ENCODE measurements at places on chromosomes 2 and 18.

DNA sequence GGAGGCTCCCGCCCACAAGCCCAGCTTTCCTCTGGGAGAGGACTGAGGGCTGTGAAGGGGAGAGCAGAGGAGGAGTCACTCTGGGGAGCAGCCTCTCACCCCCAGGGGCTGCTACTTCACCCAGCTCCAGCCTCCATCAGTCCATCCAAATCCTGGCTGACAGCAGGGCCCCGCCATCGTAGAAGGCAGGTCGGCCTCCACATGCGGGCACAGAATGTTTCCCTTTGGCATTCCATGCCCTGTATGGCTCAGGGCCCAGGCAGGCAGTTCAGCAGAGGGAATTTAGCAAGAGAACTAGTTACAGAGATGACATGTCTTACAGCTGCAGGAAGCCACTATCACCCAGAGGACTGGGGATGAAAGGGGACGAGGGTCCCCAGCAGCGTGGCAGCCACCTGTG is 6.4 kb upstream of the ODC1 start:
- DNase-seq: no peak

DNA sequence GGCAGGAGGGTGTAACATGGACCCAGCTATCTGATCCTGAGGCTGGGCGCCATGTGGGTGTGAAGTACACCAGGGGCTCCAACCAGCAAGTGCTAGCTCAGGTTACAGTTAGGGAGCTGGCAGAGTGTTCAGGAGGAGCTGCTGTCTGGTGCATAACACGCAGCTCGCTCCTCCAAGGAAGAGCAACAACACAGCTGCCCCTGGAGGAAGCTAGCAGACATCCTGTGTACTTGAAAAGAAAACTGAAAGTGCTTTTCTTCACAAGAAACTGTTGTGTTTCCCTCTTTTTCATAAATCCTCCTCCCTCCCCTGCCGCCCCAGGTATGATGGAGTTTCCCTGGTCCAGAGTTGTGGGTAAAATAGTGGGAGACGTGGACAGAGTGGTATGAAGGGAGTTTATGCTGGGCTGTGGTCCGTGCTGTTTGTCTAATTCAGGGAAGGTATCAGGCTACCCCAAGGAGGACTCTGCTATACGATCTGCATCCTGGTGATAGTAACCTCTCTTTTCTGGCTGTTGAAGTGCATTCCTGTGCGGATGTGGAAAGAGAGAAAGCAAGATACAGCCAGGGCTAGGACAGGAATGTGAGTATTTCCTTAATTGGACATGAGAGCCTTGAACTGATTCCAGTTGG is 6.1 kb upstream of the LBH start:
- no peak for DNase-seq

DNA sequence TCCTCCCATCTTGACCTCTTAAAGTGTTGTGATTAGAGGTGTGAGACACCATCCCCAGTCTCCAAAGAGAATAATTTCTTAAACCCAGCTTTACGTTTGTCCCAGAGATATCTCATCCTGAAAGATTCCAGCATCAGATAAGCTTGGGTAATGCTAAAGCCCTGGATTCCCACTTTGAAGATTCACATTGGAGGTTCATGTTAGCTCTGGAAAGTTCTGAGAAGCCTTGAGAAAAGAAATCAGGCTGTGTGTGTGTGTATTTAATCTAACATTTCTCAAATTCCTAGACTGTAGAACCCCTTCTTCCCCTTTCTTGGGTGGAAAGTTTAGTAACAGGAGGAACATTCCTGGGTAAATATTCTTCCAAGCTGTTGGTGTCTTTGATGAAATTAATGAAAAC is 18.0 kb downstream of the ZNF532 start:
- DNase-seq: no peak

- DNase-seq: no peak
Measured at GRCh38 chr2:70816726-70817125, 3.7 kb downstream of the CLEC4F start.

GRCh38 chr2:76612764-76613163 is 902.0 kb upstream of the GCFC2 start:
- no peak for DNase-seq

- no peak for DNase-seq
Measured at GRCh38 chr2:182230561-182230960, 196.3 kb downstream of the PDE1A start.

DNA sequence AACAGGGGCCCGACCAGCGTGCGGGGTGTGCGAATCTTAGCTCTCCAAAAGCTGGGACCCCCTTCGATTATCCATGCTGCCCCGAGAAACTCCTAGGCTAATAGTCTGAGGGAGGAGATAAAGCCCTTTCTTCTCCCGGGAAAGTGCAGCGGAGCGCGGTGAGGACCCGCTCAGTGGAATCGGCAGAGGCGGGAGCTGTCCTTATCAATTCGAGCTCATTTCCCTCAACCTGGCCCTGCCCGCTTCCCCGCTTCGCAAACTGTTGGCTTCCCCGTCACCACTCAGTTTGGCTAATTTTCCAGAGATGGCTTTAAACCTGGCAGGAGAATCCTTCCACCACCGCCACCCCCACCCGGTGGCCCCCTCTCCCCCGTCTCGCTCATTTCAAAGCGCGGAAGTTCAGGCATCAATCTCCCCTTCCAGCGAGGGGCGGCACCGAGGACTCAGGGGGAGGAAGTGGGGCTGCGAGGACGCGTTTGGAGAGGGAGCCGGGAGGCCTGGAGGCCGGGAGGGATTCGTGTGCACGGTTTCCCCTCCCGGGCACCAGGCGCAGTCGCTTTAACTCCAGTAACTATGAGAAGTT is 1.6 kb downstream of the KLHL14 start:
- DNase-seq: no peak
